ENCODE measurements at places on chromosomes 11 and 22. TPM values are rescaled to one million over a fixed set of nuclear protein-coding genes. Genes with fewer than 3 reads are reported as not detected.

The SLC22A24 gene
- 0.88 TPM for total RNA-seq

The SLC6A5 gene
- total RNA-seq: 0.18 TPM

The MRGPRX4 gene
- total RNA-seq: not detected

The UPK2 gene
- total RNA-seq: 7.9 TPM

The MPEG1 gene
- total RNA-seq: 20.3 TPM

The TRPC6 gene
- 12.7 TPM for total RNA-seq

The GDPD4 gene
- not detected for total RNA-seq

The SLC25A18 gene
- 0.53 TPM for total RNA-seq

The SAA4 gene
- not detected for total RNA-seq

The LARGE1 gene
- total RNA-seq: 43.6 TPM

The AMOTL1 gene
- 68.3 TPM for total RNA-seq

The MMP27 gene
- not detected for total RNA-seq

The PARVA gene
- 47.3 TPM for total RNA-seq

The CDON gene
- total RNA-seq: 34.1 TPM

The FAM180B gene
- 0.70 TPM for total RNA-seq

The RAC2 gene
- 12.7 TPM for total RNA-seq

The CCDC87 gene
- total RNA-seq: 0.23 TPM

The OR52I1 gene
- not detected for total RNA-seq

The LRRC74B gene
- total RNA-seq: not detected

The NCF4 gene
- total RNA-seq: 13.8 TPM

The LRRN4CL gene
- 5.4 TPM for total RNA-seq

The NAALADL1 gene
- 20.2 TPM for total RNA-seq

The KCNK7 gene
- total RNA-seq: 0.35 TPM

The BAD gene
- 101 TPM for total RNA-seq

The AAMDC gene
- total RNA-seq: 18.1 TPM

The TSGA10IP gene
- not detected for total RNA-seq

The OR8D1 gene
- total RNA-seq: not detected

The CRYBB3 gene
- not detected for total RNA-seq

The MS4A15 gene
- total RNA-seq: not detected

The MUC2 gene
- total RNA-seq: under 0.01 TPM

Data from metanephros (tissue), 2 donors.